ENCODE measurements at places on chromosomes 11 and 22. TPM values are rescaled to one million over a fixed set of nuclear protein-coding genes. Genes with fewer than 3 reads are reported as not detected.

- no peak for DNase-seq
Observed at GRCh38 chr22:39344046-39344390, 5.8 kb upstream of the SYNGR1 start.

GRCh38 chr11:68340784-68341556 lies 28.6 kb downstream of the LRP5 start:
- DNase-seq = no peak

DNA sequence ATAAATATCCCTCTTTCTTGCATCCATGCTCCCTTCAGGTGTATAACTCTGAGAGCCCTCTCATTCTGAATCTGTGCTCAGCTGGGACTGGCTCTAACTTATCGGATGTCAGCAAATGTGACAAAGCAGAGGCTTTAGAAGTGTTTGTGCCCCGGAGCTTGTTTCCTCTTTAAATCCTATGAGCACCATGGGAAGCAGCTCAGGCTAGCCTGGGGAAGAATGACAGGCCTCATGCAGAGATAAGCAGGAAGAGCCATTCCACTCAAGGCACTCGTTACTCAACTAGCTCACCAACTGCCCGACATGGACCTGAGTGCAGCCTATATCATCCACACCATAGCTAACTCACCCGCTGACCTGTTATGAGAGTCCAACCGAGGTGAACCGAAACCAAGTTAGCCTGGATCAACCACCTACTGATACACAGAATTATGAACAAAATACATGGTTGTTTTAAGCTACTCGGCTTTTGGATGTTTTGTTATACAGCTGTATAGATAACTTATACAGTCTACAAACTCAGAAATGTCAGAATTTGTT lies 990.7 kb downstream of the NTM start:
- no peak for DNase-seq

The TMPRSS5 gene
- 2.2 TPM for polyA plus RNA-seq

The DEFB108B gene
- not detected for polyA plus RNA-seq

Measured in renal pelvis (tissue), 12 donors.